ENCODE measurements at places on chromosomes 5 and 9. TPM values are rescaled to one million over a fixed set of nuclear protein-coding genes. Genes with fewer than 3 reads are reported as not detected.

DNA sequence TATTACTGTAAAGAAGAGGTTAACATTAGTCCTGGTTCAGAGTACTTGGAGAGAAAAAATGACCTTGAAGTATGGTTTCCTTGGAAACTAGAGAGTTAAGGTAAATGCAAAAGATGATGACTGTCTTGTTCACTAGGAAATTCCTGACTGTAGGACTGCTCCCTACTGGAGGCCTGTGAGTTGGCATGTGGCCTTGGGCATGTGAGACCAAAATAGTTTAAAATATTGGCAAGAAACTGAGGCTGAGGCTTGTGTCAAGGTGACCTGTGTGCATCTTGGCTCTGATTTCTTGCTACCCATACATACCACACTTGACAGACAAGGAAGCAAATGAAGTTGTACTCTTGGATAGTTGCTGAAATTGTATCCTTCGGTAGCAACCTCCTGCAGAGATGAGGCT, 96.5 kb downstream of the TARS1 start:
- no peaks in the 10 kb centered on the region for H3K36me3 ChIP-seq
- DNase-seq = no peak
- no peak overlapping the region for H3K4me3 ChIP-seq
- H3K4me1 ChIP-seq = no peaks in the 10 kb centered on the region
- no peak overlapping the region for H3K27ac ChIP-seq

DNA sequence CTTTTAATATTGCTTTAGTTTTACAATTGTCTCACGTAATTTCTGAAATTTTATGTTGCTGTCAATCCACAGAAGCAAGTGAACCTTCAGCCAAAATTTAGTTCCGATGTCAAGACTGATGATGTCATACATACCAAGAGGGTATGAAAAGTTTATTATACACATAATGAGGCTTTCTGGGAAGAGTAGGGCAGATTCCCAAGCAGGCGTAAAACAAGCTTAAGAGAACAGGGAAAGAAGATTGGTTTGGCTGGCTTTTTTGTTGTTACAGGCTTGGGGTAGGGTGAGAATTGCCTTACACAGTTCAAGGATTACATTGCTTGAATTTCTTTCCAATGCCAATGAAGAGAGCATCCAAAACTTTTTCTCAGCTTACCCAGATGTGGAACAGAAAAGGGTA, 1962.9 kb upstream of the CDH6 start:
- no peak for DNase-seq
- no peak overlapping the region for H3K4me3 ChIP-seq
- H3K4me1 ChIP-seq = no peaks in the 10 kb centered on the region
- H3K27me3 ChIP-seq = no peaks in the 10 kb centered on the region
- H3K27ac ChIP-seq = no peak overlapping the region
- no peaks in the 10 kb centered on the region for H3K36me3 ChIP-seq

The PTGES gene
- not detected for total RNA-seq

The SHC3 gene
- not detected for total RNA-seq

The KIF12 gene
- total RNA-seq = not detected

DNA sequence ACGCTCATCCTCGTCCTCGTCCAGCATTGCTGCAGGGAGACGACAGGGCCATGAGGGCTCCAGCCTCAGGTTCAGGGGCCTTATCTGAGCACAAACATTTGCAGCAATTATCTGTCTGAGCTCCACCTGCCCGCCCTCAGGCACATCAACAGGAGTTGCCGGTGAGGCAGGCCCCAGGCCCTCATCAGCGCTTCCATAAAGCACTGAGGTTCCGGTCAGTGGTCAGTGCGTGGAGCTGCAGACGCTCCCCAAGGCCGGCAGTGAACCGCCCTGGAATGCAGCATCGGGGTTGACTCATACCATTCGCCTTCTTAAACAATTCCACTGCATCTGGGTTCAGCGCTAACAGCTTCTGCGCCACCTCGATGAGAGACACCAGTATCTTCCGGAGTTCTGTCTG, 15.2 kb downstream of the UBAC1 start:
- DNase-seq = no peak
- peaks cover 22% of the 10 kb centered on the region for H3K36me3 ChIP-seq
- H3K27me3 ChIP-seq = no peaks in the 10 kb centered on the region
- H3K27ac ChIP-seq = no peak overlapping the region

GRCh38 chr5:119287547-119288111, 68.2 kb upstream of the TNFAIP8 start:
- peaks cover 12% of the 10 kb centered on the region for H3K36me3 ChIP-seq
- H3K4me1 ChIP-seq = peaks cover 93% of the 10 kb centered on the region
- no peak for DNase-seq
- peak overlapping the region; percentile 93 for H3K27ac ChIP-seq

GRCh38 chr9:114029311-114030170, 48.6 kb downstream of the AMBP start:
- H3K36me3 ChIP-seq = peaks cover 6% of the 10 kb centered on the region
- H3K4me1 ChIP-seq = no peaks in the 10 kb centered on the region
- no peak overlapping the region for H3K27ac ChIP-seq
- DNase-seq = no peak
- no peaks in the 10 kb centered on the region for H3K27me3 ChIP-seq

The CBY3 gene
- total RNA-seq = not detected

DNA sequence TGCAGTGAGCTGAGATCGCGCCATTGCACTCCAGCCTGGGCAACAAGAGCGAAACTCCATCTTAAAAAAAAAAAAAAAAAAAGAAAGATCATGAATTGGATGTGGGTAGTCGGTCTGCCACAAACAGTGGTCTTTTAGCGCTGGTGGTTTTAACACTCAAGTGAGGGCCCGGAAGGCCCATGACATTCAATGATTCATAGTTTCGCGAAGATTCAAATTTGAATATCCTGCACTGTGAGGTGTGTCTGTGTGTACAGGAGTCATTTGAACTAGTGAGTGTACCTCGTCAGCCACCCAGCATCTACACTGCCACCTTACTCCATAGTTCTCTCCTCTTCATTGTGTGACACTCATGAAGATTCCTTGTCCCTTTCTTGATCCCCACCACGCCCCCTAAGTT, 41.3 kb downstream of the CFAP77 start:
- H3K27me3 ChIP-seq = peaks cover 34% of the 10 kb centered on the region
- no peaks in the 10 kb centered on the region for H3K36me3 ChIP-seq
- peaks cover 35% of the 10 kb centered on the region for H3K4me1 ChIP-seq
- DNase-seq = peak; percentile 83
- peak overlapping the region; percentile 49 for H3K27ac ChIP-seq
- peak overlapping the region; percentile 75 for H3K4me3 ChIP-seq

GRCh38 chr9:90684106-90684505, 41.5 kb upstream of the DIRAS2 start:
- DNase-seq = no peak
- H3K4me3 ChIP-seq = no peak overlapping the region
- no peaks in the 10 kb centered on the region for H3K4me1 ChIP-seq
- H3K27me3 ChIP-seq = peaks cover 19% of the 10 kb centered on the region

DNA sequence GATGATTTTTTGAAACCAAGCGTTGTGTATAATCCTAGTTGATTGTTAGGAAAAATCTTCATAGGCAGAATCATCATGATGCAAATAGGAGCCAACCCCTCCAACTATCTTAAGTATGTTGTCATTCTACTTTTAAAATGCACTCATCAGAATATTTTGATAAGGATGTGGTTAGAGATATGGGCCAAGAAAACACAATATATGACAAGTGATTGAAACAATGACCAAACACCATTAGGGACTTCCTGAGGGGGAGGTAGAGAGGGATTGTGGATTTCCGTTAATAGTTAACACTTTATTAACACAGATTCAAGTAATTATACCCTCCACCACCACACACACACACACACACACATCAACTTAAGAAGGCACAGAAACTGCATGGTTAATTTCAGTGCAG, 143.3 kb downstream of the ARSB start:
- H3K27ac ChIP-seq = no peak overlapping the region
- DNase-seq = no peak
- peaks cover 4% of the 10 kb centered on the region for H3K4me1 ChIP-seq
- H3K4me3 ChIP-seq = no peak overlapping the region
- no peaks in the 10 kb centered on the region for H3K36me3 ChIP-seq
- no peaks in the 10 kb centered on the region for H3K27me3 ChIP-seq

DNA sequence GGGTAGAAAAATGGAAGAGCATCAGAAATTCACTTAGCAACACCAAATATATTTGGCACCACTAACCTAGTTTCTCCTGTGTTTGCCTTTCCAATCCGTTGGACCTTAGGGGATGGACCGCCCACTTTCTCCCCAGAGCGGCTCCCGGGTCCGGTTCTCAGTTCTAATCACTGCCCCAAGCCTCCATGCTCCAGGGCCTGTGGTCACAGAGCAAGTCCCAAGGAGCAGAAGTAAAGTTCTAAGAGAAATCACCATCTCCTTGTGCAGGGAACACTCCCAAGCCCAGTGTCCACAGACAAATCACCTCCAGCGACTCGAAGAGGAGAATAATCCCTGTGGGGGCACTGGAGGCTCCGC, 728 bp upstream of the SLC1A1 start:
- H3K4me1 ChIP-seq = peaks cover 13% of the 10 kb centered on the region
- H3K27me3 ChIP-seq = peaks cover 46% of the 10 kb centered on the region
- H3K36me3 ChIP-seq = no peaks in the 10 kb centered on the region
- H3K4me3 ChIP-seq = peak overlapping the region; percentile 41
- no peak overlapping the region for H3K27ac ChIP-seq

DNA sequence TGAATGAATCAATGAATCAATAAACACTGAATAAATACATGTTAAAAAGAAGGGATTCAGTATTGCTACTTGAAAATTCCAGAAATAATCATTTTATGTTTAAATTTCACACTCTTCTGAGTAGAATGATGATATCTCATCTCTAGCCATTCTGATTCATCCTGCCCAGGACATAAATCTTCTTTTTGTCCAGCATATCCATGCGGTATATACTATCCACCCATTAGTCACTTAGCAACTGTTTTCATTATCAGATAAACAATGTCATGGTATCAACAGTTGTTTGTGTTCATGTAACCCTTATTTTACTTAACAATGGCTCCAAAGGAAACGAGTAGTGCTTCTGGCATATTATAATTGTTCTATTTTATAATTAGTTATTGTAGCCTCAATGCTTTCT, 432.4 kb upstream of the SMC2 start:
- H3K36me3 ChIP-seq = no peaks in the 10 kb centered on the region
- no peak overlapping the region for H3K4me3 ChIP-seq
- no peaks in the 10 kb centered on the region for H3K4me1 ChIP-seq
- H3K27ac ChIP-seq = no peak overlapping the region
- no peak for DNase-seq

- DNase-seq = no peak
- H3K36me3 ChIP-seq = peaks cover 5% of the 10 kb centered on the region
- H3K4me3 ChIP-seq = no peak overlapping the region
- H3K27ac ChIP-seq = no peak overlapping the region
- H3K4me1 ChIP-seq = peaks cover 3% of the 10 kb centered on the region
These were observed 30.6 kb upstream of the RAB14 start for GRCh38 chr9:121232251-121232650.

- peaks cover 9% of the 10 kb centered on the region for H3K36me3 ChIP-seq
These were observed 13.7 kb upstream of the INPP5E start for GRCh38 chr9:136453326-136453725.

DNA sequence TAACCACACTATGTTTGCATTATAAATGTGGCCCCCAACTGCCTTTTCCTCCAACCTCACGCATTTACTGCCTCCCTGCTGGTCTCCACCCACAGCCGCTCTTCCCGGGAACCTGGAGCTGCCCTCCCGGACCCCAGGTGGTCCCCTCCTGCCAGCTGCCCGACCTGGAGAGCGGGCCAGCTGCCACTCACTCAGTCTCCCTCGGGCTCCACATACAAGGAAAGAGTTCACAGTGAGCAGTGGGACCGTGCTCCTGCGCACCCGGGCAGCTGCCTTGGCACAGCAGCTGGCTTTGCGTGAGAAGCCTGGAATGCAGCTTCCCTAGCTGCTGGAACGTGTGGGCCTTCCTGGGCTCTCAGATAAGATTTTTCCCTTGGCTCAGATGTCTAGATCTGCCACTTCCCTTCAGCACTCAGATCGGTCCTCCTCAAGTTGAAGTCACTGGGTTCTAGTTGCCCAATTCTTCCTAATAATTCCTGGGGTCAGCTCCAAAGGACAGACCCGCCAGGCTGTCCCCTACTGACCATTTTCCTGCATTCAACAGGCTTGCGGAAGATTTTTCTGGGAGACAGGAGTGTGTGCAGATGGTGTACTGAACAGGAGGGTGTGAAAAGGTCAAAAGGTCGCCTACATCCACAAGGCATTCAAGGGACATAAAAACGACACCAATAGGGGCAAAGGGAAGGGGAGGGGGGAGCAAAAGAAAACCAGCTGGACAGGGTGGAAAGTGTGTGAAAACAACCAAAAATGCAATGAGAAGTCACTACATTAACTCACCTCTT, 69.1 kb downstream of the MYO10 start:
- no peak overlapping the region for H3K4me3 ChIP-seq
- DNase-seq = no peak
- no peaks in the 10 kb centered on the region for H3K27me3 ChIP-seq
- no peak overlapping the region for H3K27ac ChIP-seq
- no peaks in the 10 kb centered on the region for H3K4me1 ChIP-seq

The ADAMTS13 gene
- total RNA-seq = 0.67 TPM

- no peak overlapping the region for H3K4me3 ChIP-seq
- H3K4me1 ChIP-seq = no peaks in the 10 kb centered on the region
- H3K36me3 ChIP-seq = peaks cover 15% of the 10 kb centered on the region
- no peaks in the 10 kb centered on the region for H3K27me3 ChIP-seq
- H3K27ac ChIP-seq = no peak overlapping the region
These were observed 312.1 kb upstream of the CDH18 start for GRCh38 chr5:20300110-20300509.

GRCh38 chr5:73867345-73868335, 241.6 kb downstream of the ARHGEF28 start:
- H3K36me3 ChIP-seq = no peaks in the 10 kb centered on the region
- no peak overlapping the region for H3K27ac ChIP-seq
- DNase-seq = no peak
- H3K4me3 ChIP-seq = no peak overlapping the region
- H3K4me1 ChIP-seq = no peaks in the 10 kb centered on the region

- DNase-seq = no peak
- H3K27ac ChIP-seq = peak overlapping the region; percentile 81
- peaks cover 23% of the 10 kb centered on the region for H3K27me3 ChIP-seq
- H3K36me3 ChIP-seq = no peaks in the 10 kb centered on the region
- H3K4me1 ChIP-seq = peaks cover 67% of the 10 kb centered on the region
These were observed 100.2 kb upstream of the IL12B start for GRCh38 chr5:159430361-159431012.

The BNC2 gene
- total RNA-seq = 5.5 TPM

- DNase-seq = no peak
- H3K36me3 ChIP-seq = no peaks in the 10 kb centered on the region
- no peak overlapping the region for H3K4me3 ChIP-seq
- no peak overlapping the region for H3K27ac ChIP-seq
These were observed 119.5 kb upstream of the OSMR start for GRCh38 chr5:38726279-38726678.

The GMCL2 gene
- not detected for total RNA-seq

DNA sequence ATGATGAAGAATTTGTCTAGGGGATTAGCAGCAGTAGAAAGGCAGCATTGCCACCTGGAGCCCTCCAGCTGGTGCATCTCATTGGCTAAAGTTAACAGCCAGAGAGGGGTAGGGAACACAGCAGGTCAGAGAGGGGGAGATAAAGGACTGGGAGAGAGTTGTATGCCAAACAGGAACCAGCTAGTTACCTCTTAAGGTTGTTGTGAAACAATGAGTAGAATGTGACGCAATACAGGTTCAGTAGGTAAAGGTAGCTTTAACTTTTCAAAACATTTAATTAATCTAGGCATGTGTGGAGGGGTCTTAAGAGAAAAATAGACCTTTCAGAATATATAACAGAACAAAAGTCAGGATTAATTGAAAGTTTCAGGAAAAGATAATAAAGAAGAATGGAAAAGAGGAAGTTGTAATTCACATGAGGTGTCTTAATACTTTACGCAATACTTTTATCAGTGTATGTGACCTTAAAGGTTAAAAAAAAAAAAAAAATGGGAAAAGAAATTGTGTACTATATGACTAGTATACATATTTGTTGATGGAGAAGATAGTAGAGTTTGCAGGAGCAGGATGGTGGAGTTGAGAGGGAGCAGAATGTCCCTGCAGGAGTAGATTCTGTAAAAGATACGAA, 14.3 kb downstream of the FBXO38 start:
- no peaks in the 10 kb centered on the region for H3K27me3 ChIP-seq
- H3K4me1 ChIP-seq = peaks cover 27% of the 10 kb centered on the region
- DNase-seq = no peak
- H3K4me3 ChIP-seq = no peak overlapping the region

Data from natural killer cell treated with Interleukin-12 subunit alpha and Interleukin-12 subunit beta and Interleukin-15 and Interleukin-18, amount 100 ng/mL, for 72 hours (primary cell).